Thymus (tissue), 14 donors: ENCODE measurements at places on chromosomes 6 and 20. TPM values are rescaled to one million over a fixed set of nuclear protein-coding genes. Genes with fewer than 3 reads are reported as not detected.

DNA sequence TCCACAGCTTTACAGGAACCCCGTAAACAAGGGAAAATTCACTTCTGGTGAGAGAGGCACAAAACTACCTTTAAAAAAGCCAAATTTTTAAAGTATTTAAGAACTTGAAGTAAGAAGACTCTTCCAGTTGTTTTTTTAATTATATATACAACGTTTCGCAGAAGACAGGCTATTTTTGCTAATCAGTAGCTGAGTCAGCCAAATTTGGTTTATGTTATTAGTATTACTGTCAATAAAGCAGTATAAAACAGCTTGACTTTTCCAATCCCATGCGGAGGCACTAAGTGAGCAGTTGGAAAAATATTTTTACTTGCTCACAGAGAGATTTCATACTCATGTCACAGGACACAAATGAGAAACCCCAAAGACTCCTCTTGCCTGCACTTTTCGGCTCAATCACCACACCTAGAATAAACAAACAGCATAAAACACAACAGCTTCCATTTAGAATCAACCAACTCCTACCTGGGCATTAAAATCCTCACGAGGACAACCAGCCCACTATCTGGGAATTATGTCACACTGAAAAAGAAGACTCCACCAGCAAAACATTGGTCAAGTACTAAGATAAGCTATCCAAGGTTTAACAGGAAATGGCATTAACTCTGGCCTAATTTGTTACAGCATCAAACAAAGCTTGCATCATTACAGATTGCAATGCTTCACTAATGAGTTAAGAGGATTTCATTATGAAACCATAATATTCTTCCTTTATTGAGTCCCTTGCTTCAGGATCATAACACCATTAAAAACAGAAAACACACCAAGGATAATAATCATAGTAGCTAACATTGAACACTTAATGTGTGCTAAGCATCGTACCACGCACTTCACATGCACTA lies 26.3 kb downstream of the ELOVL5 start:
- no peaks in the 10 kb centered on the region for H3K27me3 ChIP-seq
- peaks cover 7% of the 10 kb centered on the region for H3K4me1 ChIP-seq
- H3K27ac ChIP-seq: peak overlapping the region; percentile 39
- DNase-seq: no peak

DNA sequence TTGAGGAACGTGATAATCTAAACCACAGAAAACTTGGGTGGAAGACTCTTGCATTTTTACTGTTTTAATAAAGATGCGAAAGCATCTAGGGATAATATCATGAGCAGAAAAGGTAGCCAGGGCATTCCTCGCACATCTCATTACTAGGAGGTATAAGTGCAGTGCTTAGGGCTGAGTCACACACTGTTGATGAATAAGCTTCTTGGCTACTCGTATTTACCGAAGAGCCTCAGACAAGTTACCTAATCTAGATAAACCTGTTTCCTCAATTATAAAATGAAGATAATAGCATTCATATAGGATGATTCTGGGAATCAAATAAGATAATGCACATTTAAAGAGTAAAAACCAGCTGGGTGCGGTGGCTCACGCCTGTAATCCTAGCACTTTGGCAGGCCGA lies 780 bp upstream of the KIAA0319 start:
- no peak overlapping the region for H3K27ac ChIP-seq
- peaks cover 31% of the 10 kb centered on the region for H3K27me3 ChIP-seq
- H3K36me3 ChIP-seq: peaks cover 6% of the 10 kb centered on the region

DNA sequence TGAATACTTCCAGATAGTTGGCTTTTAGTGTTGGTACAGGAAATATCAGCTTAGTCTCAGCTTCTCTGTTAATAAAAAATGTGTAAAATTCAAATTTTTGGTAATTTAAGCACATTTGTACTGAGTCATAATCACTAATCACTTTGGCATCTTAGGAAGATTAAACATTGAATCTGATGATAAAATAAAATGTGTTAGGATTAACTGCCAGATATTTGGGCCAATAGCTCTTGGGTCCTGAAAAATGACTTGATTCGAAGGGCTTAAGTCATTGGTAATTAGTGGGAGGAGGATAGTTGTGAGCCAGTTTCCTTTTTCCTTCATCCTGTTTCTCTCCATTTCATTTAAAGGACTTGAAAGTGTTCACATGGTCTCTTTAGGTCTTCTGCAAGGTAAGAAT lies 426.1 kb downstream of the RFPL4B start:
- no peaks in the 10 kb centered on the region for H3K27me3 ChIP-seq
- H3K4me3 ChIP-seq: no peak overlapping the region
- no peak for DNase-seq
- no peaks in the 10 kb centered on the region for H3K36me3 ChIP-seq
- H3K27ac ChIP-seq: no peak overlapping the region

The HDGFL1 gene
- not detected for total RNA-seq

DNA sequence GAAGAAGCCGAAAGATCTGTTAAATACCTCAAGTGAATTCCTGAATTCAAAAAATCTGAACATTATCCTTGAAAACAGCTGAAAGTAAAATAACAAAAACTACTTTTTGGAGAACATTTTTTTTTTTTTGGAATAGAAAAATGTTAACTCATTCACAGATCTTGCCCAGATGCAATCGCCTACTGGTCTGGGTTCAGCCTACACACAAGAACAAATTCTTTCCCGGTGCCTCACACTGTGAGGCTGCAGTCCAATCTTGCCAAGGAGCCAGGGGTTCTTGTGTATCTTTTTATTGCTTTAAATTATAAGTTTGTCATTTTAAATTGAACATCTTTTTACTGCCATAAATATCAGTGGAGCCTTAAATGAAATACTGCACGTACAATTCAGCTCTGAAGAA lies 41.2 kb upstream of the TMEM200A start:
- no peaks in the 10 kb centered on the region for H3K36me3 ChIP-seq
- no peak for DNase-seq
- no peak overlapping the region for H3K27ac ChIP-seq
- no peak overlapping the region for H3K4me3 ChIP-seq
- H3K27me3 ChIP-seq: no peaks in the 10 kb centered on the region
- no peaks in the 10 kb centered on the region for H3K4me1 ChIP-seq

- peak overlapping the region; percentile 36 for H3K27ac ChIP-seq
- H3K4me3 ChIP-seq: peak overlapping the region; percentile 88
- no peaks in the 10 kb centered on the region for H3K27me3 ChIP-seq
- no peak for DNase-seq
- peaks cover 22% of the 10 kb centered on the region for H3K36me3 ChIP-seq
- H3K4me1 ChIP-seq: peaks cover 14% of the 10 kb centered on the region
Observed at GRCh38 chr20:44959638-44960102, 527 bp downstream of the TOMM34 start.

- H3K4me1 ChIP-seq: no peaks in the 10 kb centered on the region
- DNase-seq: no peak
- no peaks in the 10 kb centered on the region for H3K36me3 ChIP-seq
- no peak overlapping the region for H3K27ac ChIP-seq
- no peaks in the 10 kb centered on the region for H3K27me3 ChIP-seq
- no peak overlapping the region for H3K4me3 ChIP-seq
Observed at GRCh38 chr6:157538168-157538567, 157.2 kb downstream of the ZDHHC14 start.

DNA sequence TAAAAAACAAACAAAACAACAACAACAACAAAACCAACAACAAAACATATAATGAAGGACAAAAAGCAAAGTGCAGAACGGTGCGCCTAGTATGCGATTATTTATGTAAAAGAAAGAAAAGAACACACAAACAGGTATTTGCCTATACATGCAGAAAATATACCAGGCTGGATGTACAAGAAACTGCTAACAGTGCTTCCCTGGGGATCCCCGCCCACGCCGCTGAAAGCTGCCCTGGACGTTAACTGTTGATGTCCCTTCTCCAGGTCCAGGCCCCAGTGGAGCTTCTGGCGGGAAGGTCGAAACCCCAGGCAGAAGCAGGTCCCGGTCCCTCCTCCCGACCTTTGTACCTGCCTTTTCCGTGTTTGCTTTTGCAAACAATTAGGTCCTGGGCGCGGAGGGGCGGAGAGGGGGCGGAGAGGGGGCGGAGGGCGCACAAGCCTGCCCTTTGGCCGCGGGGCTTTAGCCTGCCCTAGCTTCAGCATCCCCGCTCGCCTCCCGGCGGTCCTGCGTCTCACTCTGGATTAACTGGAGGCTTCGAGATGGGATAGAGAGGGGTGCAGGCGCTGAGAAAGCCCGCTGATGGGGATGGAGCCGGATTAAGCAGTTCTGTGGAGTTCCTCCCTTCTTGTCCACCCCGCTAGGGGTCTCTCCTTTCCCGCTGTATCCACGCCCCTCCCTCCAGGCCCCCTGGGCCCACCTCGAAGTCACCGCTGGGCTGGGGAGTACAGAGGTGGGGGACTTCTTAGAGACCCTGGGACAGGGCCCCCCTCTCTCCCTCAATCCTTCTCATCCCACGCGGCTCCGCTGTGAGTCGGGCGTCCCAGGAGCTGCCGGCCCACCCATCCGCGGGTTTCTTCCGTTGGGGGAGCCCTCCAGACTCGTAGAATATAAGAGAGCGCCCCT lies 8.2 kb upstream of the AHCY start:
- H3K27ac ChIP-seq: no peak overlapping the region
- H3K36me3 ChIP-seq: no peaks in the 10 kb centered on the region
- H3K4me3 ChIP-seq: no peak overlapping the region
- H3K4me1 ChIP-seq: peaks cover 15% of the 10 kb centered on the region
- peaks cover 11% of the 10 kb centered on the region for H3K27me3 ChIP-seq
- no peak for DNase-seq

DNA sequence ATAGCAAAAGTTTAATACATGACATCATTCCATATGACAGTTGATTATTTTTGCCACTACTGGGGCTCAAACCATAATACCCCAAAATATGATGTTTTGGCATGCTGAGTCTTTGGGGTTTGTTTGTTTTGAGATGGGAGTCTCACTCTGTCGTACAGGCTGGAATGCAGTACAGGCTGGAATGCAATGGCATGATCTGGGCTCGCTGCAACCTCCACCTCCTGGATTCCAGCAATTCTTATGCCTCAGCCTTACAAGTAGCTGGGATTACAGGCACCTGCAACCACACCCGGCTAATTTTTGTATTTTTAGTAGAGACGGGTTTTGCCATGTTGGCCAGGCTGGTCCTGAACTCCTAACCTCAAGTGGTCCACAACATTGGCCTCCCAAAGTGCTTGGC lies 1.3 kb upstream of the MRS2 start:
- H3K27ac ChIP-seq: no peak overlapping the region
- peaks cover 4% of the 10 kb centered on the region for H3K36me3 ChIP-seq
- H3K27me3 ChIP-seq: peaks cover 5% of the 10 kb centered on the region
- H3K4me1 ChIP-seq: peaks cover 10% of the 10 kb centered on the region
- DNase-seq: no peak

- no peak overlapping the region for H3K4me3 ChIP-seq
- no peaks in the 10 kb centered on the region for H3K4me1 ChIP-seq
- H3K27ac ChIP-seq: no peak overlapping the region
- no peak for DNase-seq
- no peaks in the 10 kb centered on the region for H3K27me3 ChIP-seq
- peaks cover 15% of the 10 kb centered on the region for H3K36me3 ChIP-seq
Observed at GRCh38 chr6:35569011-35569461, 56.3 kb upstream of the TULP1 start.

- no peaks in the 10 kb centered on the region for H3K4me1 ChIP-seq
- no peaks in the 10 kb centered on the region for H3K27me3 ChIP-seq
- no peaks in the 10 kb centered on the region for H3K36me3 ChIP-seq
- no peak overlapping the region for H3K27ac ChIP-seq
Observed at GRCh38 chr6:56145616-56146015, 101.8 kb downstream of the COL21A1 start.

The DST gene
- total RNA-seq: 56.2 TPM

DNA sequence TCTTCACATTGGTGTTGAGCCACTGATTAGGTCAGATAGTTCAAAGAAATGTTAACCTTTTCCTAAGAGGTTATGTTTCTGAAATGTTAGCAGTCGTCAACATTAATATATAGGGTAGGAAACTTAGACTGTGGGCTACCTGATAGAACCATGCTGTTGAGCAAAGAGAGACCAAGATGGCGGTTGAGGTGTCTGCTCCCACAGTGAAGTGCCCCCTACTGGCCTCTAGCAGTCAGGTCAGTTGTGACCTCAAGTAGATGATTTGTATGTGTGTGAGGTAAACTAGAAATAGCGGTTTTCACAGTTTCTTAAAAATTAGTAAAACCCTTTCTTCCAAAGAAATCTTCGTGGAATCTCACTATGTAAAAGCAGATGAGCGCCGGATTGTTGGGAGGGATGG lies 40.3 kb downstream of the MTHFD1L start:
- H3K27me3 ChIP-seq: no peaks in the 10 kb centered on the region
- H3K27ac ChIP-seq: no peak overlapping the region
- peaks cover 8% of the 10 kb centered on the region for H3K36me3 ChIP-seq
- no peak overlapping the region for H3K4me3 ChIP-seq
- DNase-seq: no peak

- DNase-seq: no peak
- no peaks in the 10 kb centered on the region for H3K36me3 ChIP-seq
- no peak overlapping the region for H3K4me3 ChIP-seq
- no peaks in the 10 kb centered on the region for H3K27me3 ChIP-seq
Observed at GRCh38 chr6:4192173-4192572, 56.8 kb upstream of the ECI2 start.

GRCh38 chr6:94736236-94736635 lies 841.1 kb upstream of the MANEA start:
- H3K4me1 ChIP-seq: no peaks in the 10 kb centered on the region
- no peak overlapping the region for H3K4me3 ChIP-seq

The DPPA5 gene
- 0.09 TPM for total RNA-seq

- no peaks in the 10 kb centered on the region for H3K27me3 ChIP-seq
- no peaks in the 10 kb centered on the region for H3K36me3 ChIP-seq
- H3K27ac ChIP-seq: no peak overlapping the region
- no peaks in the 10 kb centered on the region for H3K4me1 ChIP-seq
Observed at GRCh38 chr20:37274851-37275524, 13.4 kb upstream of the GHRH start.

DNA sequence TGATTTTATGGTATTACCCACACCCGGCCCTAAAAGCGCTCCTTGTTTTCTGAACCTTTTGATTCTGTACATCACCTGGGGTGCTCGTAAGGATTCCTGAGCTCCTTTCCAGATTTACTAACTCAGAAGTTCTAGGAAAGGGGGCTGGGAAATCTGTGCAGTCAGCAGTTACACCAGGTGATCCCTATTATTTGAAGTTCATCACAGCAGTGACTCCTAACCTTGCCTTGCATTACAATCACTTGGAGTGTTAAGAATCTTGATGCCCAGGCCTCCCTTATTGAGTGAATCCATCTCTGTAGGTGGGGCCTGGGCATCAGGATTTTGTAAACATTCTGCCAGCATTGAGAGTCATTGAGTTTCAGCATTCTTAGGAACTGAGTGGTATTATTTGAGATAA lies 44.7 kb downstream of the BMP6 start:
- no peaks in the 10 kb centered on the region for H3K27me3 ChIP-seq
- no peaks in the 10 kb centered on the region for H3K4me1 ChIP-seq
- H3K36me3 ChIP-seq: no peaks in the 10 kb centered on the region
- no peak for DNase-seq
- H3K27ac ChIP-seq: no peak overlapping the region

The CAGE1 gene
- 0.09 TPM for total RNA-seq

- no peak overlapping the region for H3K4me3 ChIP-seq
- peaks cover 5% of the 10 kb centered on the region for H3K4me1 ChIP-seq
- DNase-seq: no peak
- no peaks in the 10 kb centered on the region for H3K27me3 ChIP-seq
Observed at GRCh38 chr6:26516481-26517427, 16.7 kb downstream of the BTN1A1 start.

GRCh38 chr20:22601361-22602141 lies 17.2 kb upstream of the FOXA2 start:
- no peak overlapping the region for H3K4me3 ChIP-seq
- no peaks in the 10 kb centered on the region for H3K27me3 ChIP-seq
- H3K36me3 ChIP-seq: no peaks in the 10 kb centered on the region
- no peak overlapping the region for H3K27ac ChIP-seq
- no peaks in the 10 kb centered on the region for H3K4me1 ChIP-seq
